ENCODE measurements at places on chromosomes 13 and 19. TPM values are rescaled to one million over a fixed set of nuclear protein-coding genes. Genes with fewer than 3 reads are reported as not detected.
A peak's percentile ranks its signal among the peaks of the same experiment; 100 is the strongest.

DNA sequence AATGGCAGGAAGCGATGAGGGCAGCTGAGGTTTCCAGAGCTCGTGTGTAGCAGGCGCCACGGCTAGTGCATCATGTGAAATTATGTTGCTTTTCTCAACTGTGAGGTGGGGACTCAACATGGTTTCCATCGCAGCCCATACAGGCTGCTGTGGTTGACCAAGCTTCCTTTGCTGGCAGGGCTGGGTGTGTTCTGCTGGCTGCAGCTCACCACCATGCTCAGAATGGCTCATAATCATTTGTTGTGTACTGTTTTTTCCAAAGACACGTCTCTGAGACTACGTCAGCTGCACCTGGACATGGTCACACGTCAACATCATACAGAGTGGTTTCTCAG is 16.1 kb upstream of the RASA3 start:
- no peak for DNase-seq

Gene TSSK6
- 0.39 TPM for total RNA-seq

Gene ZNF738
- 10.0 TPM for total RNA-seq

- no peak for DNase-seq
Observed at GRCh38 chr19:35451338-35452096, 3.5 kb downstream of the FFAR2 start.

DNA sequence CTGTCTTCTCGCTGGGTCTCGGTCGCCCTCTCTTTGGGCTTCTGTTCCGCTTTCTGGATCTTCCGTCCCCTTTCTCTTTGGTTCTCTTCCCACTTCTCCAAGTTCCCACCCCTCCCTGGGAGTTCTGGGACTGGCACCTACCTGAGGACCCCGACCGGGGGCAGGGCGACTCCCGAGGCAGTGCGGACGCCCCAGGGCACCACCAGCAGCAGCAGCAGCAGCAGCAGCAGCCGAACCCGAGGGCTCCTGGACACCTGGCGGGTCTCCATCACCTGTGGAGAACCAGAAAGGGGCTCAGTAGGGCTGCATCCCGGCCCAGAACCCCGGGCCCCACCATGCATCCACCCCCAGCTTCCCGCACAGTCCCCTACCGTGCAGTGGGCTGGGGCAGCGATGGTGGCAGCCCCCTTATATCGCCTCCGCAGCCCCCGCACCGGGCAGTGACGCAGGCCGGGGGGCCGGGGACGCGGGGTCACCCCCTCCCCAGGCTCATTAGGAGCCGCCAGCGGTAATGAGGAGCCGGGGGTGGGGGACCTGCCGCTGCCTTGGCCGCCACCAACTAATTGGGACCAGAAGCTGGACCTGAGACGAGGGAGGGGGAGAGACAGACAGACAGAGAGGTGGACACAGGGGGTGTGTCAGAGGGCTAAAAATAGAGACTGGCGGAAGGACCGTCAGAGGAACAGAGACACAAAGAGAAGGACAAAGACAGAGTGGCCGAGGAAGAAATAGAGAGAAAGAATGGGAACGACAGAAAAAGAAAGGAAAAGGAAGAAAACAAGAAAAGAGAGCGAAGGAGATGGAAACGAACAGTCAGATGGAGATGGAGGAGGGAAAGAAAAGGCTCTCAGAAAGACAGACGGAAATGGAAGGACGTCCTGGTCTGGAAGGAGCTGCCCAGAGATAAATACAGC is at the start of gene PTH2:
Gene PTH2, minus strand, starts transcription at position 371 of the 914 bp plus-strand sequence. Its CDS starts 102 bp downstream, at position 269.
- DNase-seq = no peak

DNA sequence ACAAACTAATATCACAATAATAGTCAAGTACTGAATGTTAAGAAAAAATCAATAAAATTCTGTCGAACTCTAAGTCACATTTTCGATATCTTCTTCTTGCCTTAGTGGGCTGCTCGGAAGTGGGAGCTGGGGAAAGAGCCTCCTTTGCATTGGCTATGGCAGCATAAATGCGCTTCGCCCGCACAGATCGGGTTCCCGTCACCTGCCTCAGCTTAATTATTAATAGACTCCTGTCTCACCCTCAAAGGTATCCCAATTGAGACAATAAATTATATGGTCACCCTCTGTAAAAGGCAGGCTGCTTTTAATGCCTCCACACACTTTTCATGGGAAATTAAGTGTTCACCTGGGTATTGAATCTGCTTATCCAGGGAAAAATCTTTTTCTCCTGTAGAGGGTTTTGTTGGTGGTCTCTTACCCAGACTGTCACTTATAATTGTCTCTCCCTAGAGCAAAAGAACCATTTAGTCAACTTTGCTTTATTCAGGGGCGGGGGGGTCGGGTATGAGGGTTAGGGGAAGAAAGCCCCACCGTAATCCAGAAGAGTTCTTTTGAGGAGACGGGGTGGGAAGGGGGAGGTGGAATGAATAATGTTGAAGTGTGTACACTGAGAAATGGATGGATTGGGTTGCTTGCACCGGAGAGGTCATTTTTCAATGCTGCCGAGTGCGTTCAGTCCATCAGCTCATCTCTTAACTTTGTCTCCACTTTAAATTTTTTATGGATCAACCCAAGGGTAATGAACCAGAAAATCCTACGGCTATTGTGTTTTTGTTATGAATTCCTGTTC is 682.6 kb upstream of the SGCG start:
- DNase-seq = no peak

Gene TEAD2
- 21.4 TPM for total RNA-seq

- DNase-seq = no peak
Observed at GRCh38 chr13:24223341-24224231, 63.1 kb downstream of the SPATA13 start.

Gene PROZ
- not detected for total RNA-seq

GRCh38 chr19:18697680-18698079 is 14.2 kb downstream of the CRTC1 start:
- no peak for DNase-seq

Gene LRFN3
- total RNA-seq = 2.8 TPM

DNA sequence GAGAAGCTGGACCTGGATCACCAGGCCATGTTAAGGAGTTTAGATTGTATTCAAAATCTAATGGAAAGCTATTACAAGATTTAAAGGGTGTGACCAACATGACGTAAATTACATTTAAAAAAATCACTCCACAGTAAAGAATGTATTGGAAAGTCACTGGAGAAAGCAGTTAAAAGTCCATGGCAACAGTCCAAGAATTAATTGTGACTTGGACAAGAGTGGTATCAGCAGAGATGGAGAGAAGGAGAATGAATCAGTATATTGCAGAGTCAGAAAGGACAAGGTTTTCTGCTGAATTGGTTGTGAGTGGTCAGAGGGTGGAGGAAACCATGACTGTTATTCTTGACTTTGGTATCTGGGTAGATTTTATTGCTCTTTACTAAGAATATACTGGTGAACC is 535.1 kb upstream of the SLITRK1 start:
- DNase-seq = no peak

- no peak for DNase-seq
Observed at GRCh38 chr13:64925284-64925683, 2304.9 kb downstream of the PCDH9 start.

Gene KIRREL2
- total RNA-seq = 0.10 TPM

Gene PSG3
- not detected for total RNA-seq

Gene MYO1F
- 12.0 TPM for total RNA-seq

DNA sequence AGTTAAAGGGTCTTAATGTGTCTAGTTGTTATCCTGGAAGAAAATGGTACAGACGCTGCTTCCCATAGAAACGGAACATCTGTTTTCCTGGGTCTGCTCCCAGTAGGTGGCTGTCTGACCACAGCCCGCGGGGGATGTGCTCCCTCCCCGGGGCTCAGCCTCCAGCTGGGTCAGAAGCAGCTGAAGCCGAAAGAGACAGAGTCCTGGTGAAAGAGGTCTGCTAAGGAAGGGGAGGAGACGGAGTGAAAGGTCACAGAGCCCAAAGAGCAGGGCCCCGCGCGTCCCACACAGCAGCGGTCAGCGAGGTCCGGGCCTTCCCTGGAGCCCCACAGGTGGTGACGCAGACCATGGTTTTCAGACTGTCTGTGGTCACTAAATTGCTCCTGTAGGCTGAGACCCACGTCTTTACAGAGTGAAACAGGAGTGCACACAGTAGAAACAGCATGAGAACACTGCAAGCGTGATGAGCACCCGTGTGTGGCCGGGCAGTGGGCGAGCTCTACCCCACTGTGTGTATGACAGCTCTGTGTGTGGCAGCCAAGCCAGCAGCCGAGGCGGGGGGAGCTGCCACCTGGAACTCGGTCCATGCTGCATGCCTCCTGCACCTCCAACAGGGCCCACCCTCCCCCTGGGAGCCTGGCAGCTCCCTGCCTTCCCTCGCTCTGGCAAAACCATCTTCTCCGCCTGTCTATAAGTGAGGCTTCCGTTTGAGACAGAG is 52.0 kb upstream of the C13orf46 start:
- no peak for DNase-seq

DNA sequence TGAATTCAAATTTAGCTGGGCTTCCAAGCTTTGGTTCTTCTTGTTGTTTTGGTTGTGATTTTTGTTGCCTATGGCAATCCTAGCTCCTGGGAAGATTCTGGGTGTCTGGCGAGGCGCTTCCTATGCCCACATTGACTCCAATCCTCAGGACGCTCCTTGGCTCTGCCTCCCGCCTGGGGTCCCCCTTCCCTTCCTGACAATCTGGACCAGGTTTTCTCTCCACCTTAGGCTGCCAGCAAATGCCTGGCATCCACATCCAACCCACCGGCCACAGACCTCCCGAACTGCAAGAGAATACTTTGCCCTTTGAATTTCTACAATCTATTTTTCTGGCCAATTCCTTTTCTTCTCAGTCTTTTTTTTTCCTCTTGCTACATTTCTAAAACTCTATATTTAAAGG is 186.9 kb upstream of the UBL3 start:
- no peak for DNase-seq

Gene SELENOV
- total RNA-seq = not detected

Gene B3GNT3
- 0.79 TPM for total RNA-seq

DNA sequence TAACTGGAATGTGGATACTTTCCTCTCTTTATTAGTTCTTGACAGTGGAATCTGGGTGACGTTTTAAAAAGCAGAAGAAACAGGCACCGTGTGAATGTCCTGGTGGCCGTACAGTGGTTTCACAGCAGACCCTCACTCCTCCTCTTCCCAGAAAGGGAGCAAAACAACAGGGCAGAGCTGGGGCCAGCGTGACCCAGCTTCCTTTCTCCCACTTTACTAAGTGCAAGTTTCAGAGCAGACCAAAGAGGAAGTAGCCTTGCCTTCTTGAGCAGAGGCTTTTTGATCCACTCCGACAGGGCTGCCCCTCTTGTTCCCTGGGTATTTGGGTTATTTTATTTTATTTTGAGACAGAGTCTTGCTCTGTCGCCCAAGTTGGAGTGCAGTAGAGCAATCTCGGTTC is 19.6 kb upstream of the C19orf33 start:
- no peak for DNase-seq

Gene PINLYP
- 23.1 TPM for total RNA-seq

Gene KIR3DL2
- not detected for total RNA-seq

Gene ISYNA1
- total RNA-seq = 24.6 TPM

Gene HAUS5
- total RNA-seq = 6.9 TPM

- DNase-seq = no peak
Observed at GRCh38 chr13:87810391-87810801, 139.2 kb downstream of the SLITRK5 start.

- no peak for DNase-seq
Observed at GRCh38 chr13:112822851-112823250, 133.0 kb downstream of the ATP11A start.

GRCh38 chr13:49353908-49354307 is 90.0 kb downstream of the CAB39L start:
- peak; percentile 22 for DNase-seq

Gene RNF113B
- not detected for total RNA-seq

DNA sequence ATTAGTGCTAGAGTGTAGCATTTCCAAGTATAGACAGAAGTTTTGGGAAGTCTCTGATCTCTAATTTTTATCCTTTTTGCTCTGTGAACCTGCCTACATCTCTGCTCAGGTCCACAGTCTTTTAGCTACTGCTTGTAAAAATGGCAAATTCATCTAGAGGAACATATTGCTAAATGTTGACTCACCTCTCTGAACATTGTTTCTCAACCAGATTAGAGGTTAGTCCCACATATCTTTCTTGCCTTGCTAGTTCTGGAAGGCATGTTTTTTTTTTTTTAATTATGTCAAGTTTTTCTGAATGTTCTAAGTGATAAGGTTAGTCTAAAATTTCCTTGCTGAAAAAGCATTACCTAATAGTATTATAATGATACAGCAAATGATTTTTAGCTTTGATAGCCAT is 2889.6 kb upstream of the PCDH20 start:
- no peak for DNase-seq

Gene ZNF235
- 10.4 TPM for total RNA-seq

Gene NKG7
- 7.5 TPM for total RNA-seq

Gene SWSAP1
- 0.30 TPM for total RNA-seq

GRCh38 chr19:4094761-4095487 is 28.2 kb upstream of the ZBTB7A start:
- DNase-seq = no peak

Gene ZNF606
- 18.0 TPM for total RNA-seq

Gene RNASEH2B
- 54.8 TPM for total RNA-seq
